WERI-Rb-1 (cell line): ENCODE measurements at places on chromosomes 12 and 14.

DNA sequence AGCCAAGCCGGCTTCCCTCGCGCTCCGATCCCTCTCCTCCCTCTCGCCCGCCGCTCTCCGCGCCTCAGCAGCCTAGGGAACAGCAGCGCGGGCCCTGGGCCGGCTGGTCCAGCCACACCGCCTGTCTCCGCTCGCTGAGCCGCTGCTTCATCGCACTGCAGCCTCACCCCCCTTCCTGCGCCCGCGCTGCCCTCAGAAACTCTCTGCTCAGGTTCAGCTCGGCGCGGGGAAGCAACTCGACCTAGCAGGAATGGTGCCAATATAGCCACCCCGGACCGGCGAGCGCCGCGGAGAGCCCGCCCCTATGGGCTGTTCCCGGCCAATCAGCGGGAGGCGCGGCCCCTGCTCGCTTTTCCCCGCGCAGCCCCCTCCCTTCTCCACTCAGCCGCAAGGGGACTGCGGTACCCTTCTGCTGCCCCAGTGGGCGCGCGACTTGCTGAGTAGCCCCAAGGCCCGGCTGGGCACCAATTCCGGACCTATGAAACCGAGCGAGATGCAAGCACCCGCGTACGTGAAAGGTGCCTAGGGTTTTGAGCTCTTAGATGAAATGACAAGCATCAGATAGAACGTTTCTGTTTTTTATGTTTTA, at the start of gene ADAMTS20:
ADAMTS20 (minus strand) TSS at position 233 of the 589 bp plus-strand sequence. CDS start 282 bp downstream, outside the sequence.
- peak; percentile 84 for DNase-seq

DNA sequence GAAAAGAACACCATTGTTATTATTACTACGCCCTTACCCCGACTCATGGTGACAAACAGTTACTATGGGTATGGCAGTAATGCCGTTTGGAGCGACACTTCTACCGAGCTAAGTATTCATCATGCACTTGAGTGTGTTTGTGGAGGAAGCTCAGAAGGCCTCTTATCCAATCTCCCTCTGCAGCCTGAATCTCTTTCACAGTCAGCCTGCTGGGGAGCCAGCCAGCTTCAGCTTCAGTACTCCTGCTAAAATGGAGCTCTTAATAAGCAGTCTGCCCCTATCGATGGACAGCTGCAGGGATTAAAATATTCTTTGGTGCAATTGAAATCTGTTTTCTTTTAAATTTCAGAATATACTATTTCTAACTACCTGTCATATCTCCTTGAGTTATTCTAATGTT, 24.7 kb upstream of the ATP5MC2 start:
- DNase-seq = peak; percentile 41

- DNase-seq = no peak
These were observed 16.9 kb upstream of the AICDA start for GRCh38 chr12:8629486-8630033.

- DNase-seq = no peak
These were observed 17.4 kb upstream of the PYGL start for GRCh38 chr14:50961605-50962221.

DNA sequence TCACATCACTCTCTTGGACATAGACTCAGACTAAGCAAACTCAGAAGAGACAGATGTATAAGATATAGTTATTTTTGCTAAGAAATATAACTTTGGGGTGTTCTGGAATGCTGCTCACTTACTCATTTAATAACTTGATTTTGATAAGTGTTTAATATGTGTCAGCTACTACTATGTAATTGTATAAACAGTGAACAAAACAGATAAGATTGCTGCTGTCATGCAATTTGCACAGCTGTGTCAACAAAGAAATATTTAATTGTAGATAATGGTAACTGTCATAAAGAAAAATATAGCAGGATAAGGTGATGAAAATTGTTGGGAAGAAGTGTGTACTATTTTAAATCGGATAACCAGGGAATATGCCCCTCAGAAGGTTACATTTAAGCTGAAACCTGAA, 84.1 kb upstream of the ZDHHC17 start:
- no peak for DNase-seq

- DNase-seq = no peak
These were observed 8.5 kb downstream of the KRT85 start for GRCh38 chr12:52358575-52359350.

- no peak for DNase-seq
These were observed 39.5 kb downstream of the FRMD6 start for GRCh38 chr14:51691176-51691575.

- DNase-seq = no peak
These were observed 65.8 kb downstream of the MNAT1 start for GRCh38 chr14:60800409-60800808.

DNA sequence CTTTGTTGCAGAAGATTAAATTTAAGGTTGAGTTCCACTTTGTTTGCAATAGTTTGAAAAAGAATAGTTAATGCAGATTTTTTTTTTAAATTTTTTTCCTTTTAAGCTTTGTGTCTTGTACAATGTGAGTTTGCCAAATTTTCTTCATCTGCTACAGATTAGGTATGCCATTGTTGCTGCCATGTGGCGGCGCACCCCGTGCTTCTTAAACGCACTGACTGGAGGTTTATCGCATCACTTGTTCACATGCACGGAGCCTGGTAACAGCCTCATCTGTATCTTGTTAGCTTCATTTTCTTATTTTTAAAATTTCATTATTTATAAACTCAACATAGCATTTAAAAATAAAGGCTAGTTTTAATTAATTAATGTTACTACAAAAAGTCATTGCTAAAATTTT, 43.5 kb downstream of the ETNK1 start:
- no peak for DNase-seq

GRCh38 chr14:46147452-46147851, 504.1 kb downstream of the RPL10L start:
- no peak for DNase-seq

- DNase-seq = no peak
These were observed 6.7 kb upstream of the C12orf50 start for GRCh38 chr12:88035907-88036289.

GRCh38 chr12:16307856-16308475, 30.5 kb upstream of the SLC15A5 start:
- DNase-seq = no peak

DNA sequence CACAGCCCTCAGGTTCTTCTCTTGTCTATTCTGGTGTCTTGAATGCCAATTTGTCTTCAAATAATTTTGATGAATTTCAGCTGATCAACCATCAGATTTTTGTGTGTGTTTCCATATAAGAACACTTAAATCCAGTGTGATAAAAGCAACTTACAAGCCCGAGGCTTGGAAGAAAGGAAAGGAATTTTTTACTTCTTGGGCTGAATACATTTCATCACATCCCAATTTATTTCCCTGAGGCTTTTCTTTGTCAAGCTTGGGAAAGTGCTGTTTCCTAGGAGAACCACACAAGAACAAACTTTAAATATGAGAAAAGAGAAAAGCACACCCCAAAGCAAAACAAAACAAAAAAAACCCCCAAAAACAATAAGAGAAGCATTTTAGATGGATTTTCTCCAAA, 26.6 kb downstream of the GPRC5D start:
- DNase-seq = no peak
